Esophagus squamous epithelium (tissue), 5 donors: ENCODE measurements at places on chromosomes 5 and 9. TPM values are rescaled to one million over a fixed set of nuclear protein-coding genes. Genes with fewer than 3 reads are reported as not detected.

DNA sequence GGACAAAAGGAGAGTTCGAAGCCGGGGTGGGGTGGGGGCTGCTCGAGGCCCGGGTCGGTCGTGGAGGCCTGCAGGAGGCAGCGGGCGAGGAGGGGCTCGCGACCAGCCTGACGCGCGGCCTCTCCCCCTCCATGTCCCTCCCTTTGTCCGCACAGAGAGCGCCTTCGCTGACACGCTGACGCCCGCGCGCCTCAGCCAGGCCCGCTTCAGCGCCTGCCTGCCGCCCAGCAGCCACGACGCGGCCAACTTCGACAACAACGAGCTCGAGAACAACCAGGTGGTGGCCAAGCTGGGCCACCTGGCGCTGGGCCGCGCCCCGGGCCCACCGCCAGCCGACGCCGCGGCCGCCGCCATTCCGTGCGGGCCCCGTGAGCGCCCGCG lies 42.2 kb downstream of the NEURL1B start:
- DNase-seq, result no peak

GRCh38 chr9:137427454-137428310 lies 4.5 kb downstream of the NOXA1 start:
- no peak for DNase-seq

GRCh38 chr5:55771175-55771655 lies 33.4 kb downstream of the DDX4 start:
- DNase-seq, result no peak

Gene ARHGEF39
- 17.5 TPM for total RNA-seq

- no peak for DNase-seq
These were observed 36.7 kb downstream of the SARDH start for GRCh38 chr9:133701321-133701980.

GRCh38 chr9:119788921-119789320 lies 419.7 kb upstream of the BRINP1 start:
- DNase-seq, result no peak

- no peak for DNase-seq
These were observed 53.7 kb upstream of the VLDLR start for GRCh38 chr9:2567922-2568321.

Gene MELK
- total RNA-seq, result 17.5 TPM
